Astrocyte of the spinal cord (primary cell): ENCODE measurements at places on chromosomes 6 and 20.

DNA sequence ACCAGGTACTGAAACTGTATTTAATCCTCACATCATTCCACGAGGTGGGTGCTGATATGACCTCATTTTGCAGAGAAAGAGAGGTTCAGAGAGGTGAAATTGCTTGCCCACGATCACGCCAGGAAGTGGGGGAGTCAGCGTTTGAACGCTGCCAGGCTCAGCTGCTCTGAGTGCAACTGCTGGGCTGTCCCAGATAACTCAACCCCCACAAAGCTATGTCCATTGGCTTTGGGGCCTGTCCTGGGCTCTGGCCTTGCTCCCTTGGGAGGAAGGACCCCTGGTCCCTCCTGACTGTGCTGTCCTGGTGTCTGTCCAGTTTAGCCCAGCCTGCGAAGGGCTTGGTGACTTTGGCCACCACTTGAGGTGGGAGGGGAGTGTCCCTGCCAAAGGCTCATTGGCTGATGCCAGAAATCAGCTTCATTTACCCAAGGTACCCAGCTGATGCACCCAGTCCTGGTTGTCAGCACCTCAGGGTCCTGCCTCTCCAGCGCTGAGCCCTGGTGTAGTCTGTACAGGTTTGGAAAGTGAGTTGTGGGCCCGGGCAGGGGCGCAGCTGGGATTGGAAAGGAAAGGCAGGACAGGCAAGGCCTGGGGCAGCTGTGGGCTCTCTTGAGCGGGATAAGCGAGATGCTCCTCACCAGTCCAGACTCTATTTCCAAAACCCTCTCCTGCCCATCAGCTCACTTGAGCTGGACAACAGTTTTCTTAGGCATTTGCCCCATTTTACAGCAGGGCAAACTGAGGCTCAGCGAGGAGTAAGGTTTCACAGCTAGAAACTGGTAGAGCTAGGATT is 38.5 kb downstream of the SUN5 start:
- no peak for DNase-seq

DNA sequence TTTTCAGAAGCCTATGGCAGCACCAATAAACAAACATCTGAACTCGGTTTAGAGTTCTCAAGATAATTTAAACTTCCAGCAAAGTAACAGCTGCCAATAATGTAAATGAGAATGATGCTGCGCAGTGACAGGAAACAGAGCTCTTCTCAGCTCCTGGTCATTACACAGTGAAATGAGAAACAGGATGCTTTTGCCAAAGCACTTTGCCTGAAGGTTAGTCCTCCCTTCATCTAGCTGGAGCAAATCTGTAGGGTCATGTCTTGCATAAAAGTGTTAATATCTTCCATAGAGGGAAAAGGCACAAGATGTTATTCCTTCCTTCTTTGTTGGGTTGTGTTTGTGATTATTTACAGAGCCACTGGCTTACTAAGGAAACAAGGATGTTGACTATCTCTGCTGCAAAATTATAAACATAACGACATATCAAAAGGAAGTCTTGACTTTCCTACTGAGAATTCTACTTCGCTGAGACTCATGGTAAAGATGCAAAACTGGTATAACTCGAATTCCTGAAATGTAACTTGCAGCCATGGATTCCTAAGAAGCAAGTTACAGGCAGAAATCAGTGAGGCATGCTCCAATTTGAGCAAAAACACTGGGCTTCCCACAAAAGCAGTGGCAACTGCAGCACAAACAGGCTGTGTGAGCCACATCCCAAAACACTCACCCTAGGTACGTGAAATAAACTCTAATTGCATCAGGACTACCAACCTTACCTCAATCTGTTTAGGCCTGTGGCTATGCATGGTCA is 102.5 kb upstream of the BEND6 start:
- DNase-seq, result no peak

- DNase-seq, result no peak
Observed at GRCh38 chr6:12363651-12364381, 73.7 kb downstream of the EDN1 start.

- DNase-seq, result no peak
Observed at GRCh38 chr20:2637246-2637645, 15.2 kb upstream of the NOP56 start.

DNA sequence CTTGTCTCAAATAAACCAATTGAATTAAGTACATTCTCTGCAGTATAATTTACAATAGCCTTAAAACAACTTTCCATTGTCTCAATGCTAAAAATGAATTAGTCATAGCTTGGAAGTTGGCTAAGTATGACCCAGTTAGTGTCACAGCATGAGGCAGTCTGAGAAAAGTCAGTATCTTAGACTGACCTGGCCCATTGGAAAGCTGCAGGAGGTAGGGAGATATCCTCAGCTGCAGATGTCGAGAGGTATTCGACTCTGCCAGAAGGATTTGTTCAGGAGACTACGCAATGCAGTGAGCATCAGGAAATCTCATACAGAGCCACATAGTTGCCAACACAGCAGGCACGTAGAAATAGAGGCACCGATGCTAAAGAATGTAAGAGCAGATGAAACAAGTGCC is 350.9 kb upstream of the NRSN1 start:
- peak; percentile 65 for DNase-seq

DNA sequence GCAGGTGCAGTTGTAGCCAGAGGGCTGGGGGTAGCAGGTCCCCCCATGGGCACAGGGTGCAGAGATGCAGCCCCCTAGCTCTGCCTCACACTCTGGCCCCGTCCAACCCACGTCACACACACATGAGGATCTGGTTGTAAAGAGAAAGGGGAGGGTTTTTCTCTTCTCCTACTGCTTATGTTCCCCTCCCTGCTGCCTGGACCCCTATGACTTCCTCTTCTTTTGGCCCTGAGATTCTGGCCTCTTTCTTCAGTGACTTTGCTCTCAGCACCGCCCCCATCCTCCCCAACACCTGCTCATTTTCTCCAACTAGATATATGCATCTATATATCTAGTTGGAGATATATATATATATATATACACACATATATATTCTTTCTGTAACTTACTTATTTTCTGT is 9.7 kb downstream of the NOTCH4 start:
- DNase-seq, result no peak

GRCh38 chr20:44302026-44302669 is 8.9 kb downstream of the FITM2 start:
- no peak for DNase-seq

GRCh38 chr6:164331026-164331425 is 916.5 kb downstream of the QKI start:
- no peak for DNase-seq

- peak; percentile 43 for DNase-seq
Observed at GRCh38 chr6:79671600-79672266, 40.6 kb downstream of the SH3BGRL2 start.

- DNase-seq, result no peak
Observed at GRCh38 chr6:169923468-169924464, 172.3 kb downstream of the ERMARD start.

DNA sequence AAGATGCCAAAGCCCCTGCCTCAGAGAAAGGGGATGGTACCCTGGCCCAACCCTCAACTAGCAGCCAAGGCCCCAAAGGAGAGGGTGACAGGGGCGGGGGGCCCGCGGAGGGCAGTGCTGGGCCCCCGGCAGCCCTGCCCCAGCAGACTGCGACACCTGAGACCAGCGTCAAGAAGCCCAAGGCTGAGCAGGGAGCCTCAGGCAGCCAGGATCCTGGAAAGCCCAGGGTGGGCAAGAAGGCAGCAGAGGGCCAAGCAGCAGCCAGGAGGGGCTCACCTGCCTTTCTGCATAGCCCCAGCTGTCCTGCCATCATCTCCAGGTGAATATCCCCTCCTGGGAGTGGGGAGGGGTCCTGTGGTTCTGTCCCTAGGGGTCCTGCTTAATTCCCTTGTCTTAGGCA is 1.1 kb downstream of the MYLK2 start:
- no peak for DNase-seq

DNA sequence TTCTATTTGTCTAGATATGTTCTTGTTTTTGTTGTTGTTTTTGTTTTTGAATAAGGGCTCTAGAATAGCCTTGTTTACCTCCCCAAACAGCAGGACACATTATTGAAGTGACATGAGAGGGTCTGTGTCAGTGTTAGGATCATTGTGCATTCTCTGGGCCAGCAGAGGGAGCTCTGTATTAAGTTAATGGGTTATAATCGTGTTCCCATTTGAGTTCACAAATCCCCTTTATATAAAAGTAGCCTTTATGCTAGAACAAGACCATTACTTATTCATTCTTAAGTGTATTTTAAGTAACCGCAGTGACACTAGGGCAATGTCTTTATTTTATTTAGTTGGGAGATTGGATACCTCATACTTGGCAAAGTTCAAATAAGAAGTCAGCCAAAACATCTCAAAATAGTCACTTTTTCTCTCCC is 44.8 kb downstream of the STK4 start:
- peak; percentile 80 for DNase-seq
